ENCODE measurements at places on chromosomes 12 and 14.

GRCh38 chr12:65946419-65946818 is 122.1 kb downstream of the HMGA2 start:
- no peak for DNase-seq

- DNase-seq = no peak
Observed at GRCh38 chr14:24126939-24127338, 3.5 kb upstream of the FITM1 start.

DNA sequence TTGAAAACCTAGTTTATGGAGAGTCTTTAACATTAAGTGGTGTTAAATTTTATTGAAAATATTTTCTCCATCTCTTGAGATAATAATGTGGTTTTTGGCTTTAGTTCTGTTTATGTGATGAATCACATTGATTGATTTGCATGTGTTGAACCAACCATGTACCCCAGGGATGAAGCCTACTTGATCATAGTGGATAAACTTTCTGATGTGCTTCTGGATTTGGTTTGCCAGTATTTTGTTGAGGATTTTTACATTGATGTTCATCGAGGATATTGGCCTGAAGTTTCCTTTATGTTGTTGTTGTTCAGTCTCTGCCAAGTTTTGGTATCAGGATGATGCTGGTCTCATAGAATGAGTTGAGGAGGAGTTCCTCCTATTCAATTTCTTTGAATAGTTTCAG is 222.6 kb downstream of the ADAMTS20 start:
- no peak for DNase-seq

DNA sequence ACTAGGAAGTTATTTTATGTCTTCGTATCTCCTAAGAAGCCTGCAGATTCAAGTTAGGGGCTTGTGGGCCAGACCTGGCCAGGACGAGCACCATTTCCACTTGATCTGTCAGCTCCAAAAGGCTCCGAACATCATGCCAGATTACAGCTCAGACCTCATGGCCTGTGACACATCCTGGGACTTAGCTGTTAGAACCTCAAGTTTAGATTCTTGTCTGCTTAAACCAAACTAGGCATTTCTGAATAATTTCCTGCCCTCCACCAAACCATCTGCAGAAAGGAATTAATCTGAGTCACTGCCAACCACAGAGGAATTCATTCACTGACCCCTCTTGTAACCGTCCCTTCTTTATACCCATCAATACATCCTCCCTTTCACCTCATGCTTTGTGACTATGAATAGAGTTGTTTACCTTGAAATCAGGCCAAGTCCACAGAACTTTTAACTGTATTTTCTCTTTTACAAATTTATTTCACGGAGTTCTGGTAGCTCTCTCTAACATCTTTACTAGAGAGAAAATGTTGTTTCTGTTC is 120.3 kb downstream of the FBXL14 start:
- DNase-seq = no peak

DNA sequence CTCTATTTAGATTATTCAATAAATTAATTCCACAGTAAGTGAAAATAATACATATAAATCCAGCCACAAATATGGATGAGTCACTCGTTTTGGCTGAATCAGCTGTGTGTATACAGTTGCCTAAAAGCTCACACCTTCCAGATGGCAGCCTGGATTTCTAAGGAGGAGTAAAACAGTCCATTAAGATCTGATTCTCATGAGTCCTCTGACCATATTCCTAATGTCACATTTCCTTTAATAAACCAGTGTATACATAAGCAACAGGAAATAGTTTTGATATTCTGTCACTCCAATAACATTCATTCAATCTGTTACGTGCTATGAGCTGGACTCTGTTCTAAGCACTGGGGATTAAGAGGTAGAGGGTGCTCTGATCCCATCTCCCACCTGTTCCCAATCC is 21.8 kb downstream of the MDM1 start:
- no peak for DNase-seq

DNA sequence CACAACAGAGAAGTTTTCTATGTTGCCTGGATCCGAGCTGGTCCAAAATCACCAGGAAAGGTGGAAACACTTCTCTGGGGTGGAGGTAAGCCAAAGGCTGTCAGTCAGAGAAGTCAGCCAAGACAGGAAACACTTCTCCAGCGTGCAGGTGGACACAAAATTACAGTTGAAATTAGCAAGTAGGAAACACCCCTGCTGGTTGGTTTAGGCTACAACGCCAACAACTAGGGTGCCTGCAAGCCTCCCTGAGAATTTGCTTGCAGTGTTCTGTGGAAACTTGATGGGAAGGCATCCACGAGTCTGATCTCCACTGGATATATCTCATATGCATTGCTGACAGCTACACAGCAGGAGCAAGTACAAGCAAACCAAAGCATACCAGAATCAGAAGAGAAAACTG is 600.5 kb downstream of the RERGL start:
- no peak for DNase-seq

- DNase-seq = no peak
Observed at GRCh38 chr12:82872088-82872487, 185.4 kb downstream of the TMTC2 start.

GRCh38 chr12:67710582-67710981 is 62.0 kb downstream of the DYRK2 start:
- no peak for DNase-seq

GRCh38 chr12:49922349-49923034 is 18.8 kb upstream of the FAIM2 start:
- DNase-seq = no peak

DNA sequence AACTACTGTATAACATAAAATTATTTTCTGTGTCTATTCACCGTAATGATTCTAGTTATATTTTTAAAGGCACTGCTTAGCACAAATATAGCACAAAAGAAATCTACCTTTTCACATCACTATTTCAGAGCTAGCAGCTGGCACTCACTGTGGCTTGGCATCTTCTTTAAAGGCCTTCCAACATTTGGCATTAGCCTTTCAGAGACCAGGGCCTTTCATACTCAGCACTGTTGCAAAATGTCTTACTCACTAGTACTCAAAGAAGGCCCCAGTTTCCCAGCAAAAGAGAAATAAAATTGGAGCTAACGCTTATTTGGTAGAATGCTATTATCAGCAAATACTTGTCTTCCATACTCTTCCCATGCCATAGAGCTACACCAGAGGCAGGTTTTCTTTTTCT is 238.4 kb downstream of the MED13L start:
- DNase-seq = no peak

DNA sequence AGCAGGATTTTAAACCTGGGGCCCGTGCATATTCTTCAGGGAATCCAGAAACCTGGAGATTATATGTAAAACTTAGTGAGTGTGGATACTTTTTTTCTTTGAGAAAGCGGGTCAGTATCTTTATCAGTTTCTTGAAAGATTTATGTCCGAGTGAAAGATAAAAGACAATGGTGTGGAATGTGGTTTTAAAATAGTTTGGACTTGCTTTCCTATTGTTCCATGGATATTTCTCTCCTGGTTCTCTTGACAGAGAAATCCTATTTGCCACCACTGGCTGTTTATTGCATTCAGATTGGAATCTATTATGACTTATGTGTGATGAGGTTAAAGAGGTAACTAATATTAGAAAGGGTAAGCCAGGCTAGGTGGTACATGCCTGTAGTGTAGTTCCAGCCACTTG is 27.4 kb downstream of the KTN1 start:
- no peak for DNase-seq

- no peak for DNase-seq
Observed at GRCh38 chr14:106489112-106489881, 962.9 kb downstream of the TMEM121 start.

GRCh38 chr14:101008196-101008595 is 104.7 kb upstream of the RTL1 start:
- no peak for DNase-seq

DNA sequence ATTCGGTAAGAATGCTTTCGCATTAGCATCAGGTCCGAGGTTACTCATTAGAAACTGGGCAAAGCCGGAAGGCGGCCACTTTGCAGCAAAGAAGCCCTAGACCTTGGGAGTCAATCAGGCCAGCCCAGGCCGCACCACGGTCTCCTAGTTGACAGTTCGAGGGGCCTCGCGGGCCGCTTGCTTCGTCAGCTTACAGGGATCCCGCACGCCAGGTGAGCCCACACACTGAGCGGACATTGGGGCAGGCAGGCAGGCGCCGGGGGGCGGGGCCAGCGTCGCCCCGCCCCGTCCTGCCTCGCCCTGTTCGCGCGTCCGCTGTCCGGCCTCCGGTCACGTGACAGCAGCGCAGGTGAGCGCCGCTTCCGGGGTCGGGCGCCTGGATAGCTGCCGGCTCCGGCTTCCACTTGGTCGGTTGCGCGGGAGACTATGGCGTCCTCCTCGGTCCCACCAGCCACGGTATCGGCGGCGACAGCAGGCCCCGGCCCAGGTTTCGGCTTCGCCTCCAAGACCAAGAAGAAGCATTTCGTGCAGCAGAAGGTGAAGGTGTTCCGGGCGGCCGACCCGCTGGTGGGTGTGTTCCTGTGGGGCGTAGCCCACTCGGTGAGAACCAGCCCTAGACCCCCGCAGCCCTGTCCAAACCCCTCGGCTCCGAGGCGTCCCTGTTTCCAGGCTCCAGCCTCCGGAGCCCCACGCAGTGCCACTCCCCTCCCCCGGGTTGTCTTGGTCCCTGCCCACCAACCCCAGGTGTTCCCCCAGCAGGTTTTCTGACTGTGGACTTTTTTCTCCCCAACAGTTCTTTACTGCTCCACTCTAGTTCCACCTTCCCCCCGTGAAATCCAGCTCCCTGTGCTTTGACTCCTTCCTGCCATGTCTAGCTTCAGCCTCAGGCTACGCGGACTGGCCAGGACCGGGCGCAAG is at the start of gene PIP4K2C:
Gene PIP4K2C, plus strand, starts transcription at position 329 of the 918 bp plus-strand sequence. Its CDS starts 98 bp downstream, at position 427.
- DNase-seq = peak; percentile 66

DNA sequence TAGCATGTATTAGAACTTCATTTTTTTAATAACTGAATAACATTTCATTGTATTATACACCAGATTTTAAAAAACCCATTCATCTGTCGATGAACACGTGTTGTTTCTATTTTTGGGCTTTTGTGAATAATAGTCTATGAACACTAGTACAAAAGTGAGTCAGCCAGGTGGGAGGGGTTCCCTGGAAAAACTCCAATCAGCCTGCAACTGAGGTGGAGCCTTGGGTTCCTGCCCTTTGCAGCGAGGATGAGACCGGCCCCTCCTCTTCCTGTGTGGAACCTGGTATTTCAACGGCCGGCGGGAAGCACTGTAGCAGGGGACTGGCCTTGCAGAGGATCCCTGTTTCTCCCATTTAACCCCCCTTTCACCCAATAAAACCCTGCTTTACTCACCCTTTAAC is 56.1 kb downstream of the LMNTD1 start:
- no peak for DNase-seq

DNA sequence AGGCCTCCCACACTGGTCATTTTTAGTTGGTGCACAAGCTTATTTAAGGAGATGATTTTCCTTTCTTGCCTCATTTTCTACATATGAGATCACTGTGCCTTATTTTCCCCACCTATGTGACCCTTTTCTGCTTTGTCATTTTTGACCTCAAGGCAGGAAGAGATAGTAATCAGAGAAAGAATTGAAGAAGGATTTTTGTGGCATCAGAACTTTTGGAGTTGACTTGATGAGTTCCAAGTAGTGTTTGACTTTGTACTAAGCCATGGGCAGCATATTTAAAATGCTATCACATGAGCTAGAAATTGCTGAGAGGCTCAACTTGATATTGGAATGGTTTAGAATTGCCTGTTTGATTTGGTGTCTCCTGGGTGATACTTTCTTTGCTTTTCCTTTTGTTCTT is 440.8 kb downstream of the AEBP2 start:
- no peak for DNase-seq

GRCh38 chr12:95323212-95323611 is 105.6 kb downstream of the VEZT start:
- DNase-seq = no peak

- DNase-seq = no peak
Observed at GRCh38 chr12:6383572-6384498, at the start of gene LTBR. TSS of gene LTBR (plus strand) at chr12:6384162. CDS start at chr12:6384359, 197 bp downstream.

- no peak for DNase-seq
Observed at GRCh38 chr14:99632410-99633035, 12.4 kb upstream of the HHIPL1 start.

- no peak for DNase-seq
Observed at GRCh38 chr12:46458500-46459102, 86.0 kb upstream of the SLC38A2 start.

GRCh38 chr12:10584415-10584814 is 29.0 kb downstream of the MAGOHB start:
- DNase-seq = no peak

GRCh38 chr14:104726600-104727451 is 2.8 kb downstream of the ADSS1 start:
- no peak for DNase-seq

- no peak for DNase-seq
Observed at GRCh38 chr14:105850853-105851581, 324.6 kb downstream of the TMEM121 start.

- DNase-seq = no peak
Observed at GRCh38 chr12:99005601-99006000, 360.5 kb downstream of the APAF1 start.

GRCh38 chr12:12531194-12531593 is 31.5 kb downstream of the DUSP16 start:
- DNase-seq = no peak

DNA sequence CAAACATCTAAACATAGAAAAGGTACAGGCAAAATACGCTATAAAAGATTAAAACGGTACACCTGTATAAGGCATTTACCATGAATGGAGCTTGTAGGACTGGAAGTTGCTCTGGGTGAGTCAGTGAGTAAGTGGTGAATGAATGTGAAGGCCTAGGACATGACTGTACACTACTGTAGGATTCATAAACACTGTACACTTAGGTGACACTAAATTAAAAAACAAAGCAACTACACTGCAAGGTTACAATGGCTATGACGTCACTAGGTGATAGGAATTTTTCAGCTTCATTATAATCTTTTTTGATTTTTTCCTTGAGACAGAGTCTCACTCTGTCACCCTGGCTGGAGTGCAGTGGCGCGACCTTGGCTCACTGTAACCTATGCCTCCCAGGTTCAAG is 269.2 kb downstream of the KSR2 start:
- no peak for DNase-seq

Measured in T-helper 9 cell (primary cell).